ENCODE measurements at places on chromosomes 2 and 18.

- no peak for DNase-seq
Observed at GRCh38 chr18:7185701-7186100, 45.2 kb upstream of the LRRC30 start.

- DNase-seq = no peak
Observed at GRCh38 chr2:26900831-26901321, 52.9 kb downstream of the DPYSL5 start.

- DNase-seq = no peak
Observed at GRCh38 chr2:184599872-184600222, 1.5 kb downstream of the ZNF804A start.

GRCh38 chr18:49725809-49726674, 87.3 kb downstream of the ACAA2 start:
- DNase-seq = peak; percentile 81

DNA sequence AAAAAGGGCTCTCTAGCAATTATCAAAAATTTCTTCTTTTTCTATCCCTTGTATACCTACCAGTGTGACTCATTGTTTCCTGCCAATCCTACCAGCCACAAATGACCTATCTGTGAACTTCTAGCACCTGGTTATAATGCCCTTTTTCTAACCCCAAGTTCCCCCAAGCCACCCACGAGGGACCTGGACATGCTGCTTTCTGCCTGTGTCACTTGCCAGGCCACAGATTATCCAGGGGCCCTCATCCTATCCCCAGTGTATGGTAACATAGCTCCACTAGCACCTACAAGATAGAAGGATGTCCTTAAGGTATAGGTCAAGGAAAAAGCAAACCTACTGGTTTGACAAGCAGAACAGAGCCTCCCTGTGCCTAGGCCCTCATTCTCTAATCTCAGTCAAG, 26.8 kb downstream of the AAK1 start:
- DNase-seq = no peak
